ENCODE measurements at places on chromosomes 13 and 19.

DNA sequence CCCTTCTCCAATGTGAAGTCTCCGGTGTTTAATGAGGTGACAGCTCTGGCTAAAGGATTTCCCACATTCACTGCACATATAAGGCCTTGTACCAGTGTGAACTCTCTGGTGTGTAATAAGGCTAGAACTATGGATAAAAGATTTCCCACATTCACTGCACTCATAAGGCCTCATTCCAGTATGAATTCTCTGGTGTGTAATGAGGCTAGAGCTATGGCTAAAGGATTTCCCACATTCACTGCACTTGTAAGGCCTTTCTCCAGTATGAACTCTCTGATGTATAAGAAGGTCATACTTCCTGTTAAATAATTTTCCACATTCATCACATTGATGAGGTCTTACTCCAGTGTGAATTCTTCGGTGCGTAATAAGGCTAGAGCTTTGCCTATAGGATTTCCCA lies 5.9 kb downstream of the ZNF256 start:
- no peak for DNase-seq

- no peak for DNase-seq
Measured at GRCh38 chr19:13282486-13283065, 132.4 kb downstream of the IER2 start.

GRCh38 chr19:29263305-29264135 lies 50.6 kb upstream of the UQCRFS1 start:
- DNase-seq, result peak; percentile 12

GRCh38 chr13:48370815-48371214 lies 42.1 kb downstream of the LPAR6 start:
- no peak for DNase-seq

GRCh38 chr13:22041741-22042140 lies 370.9 kb downstream of the FGF9 start:
- DNase-seq, result no peak

DNA sequence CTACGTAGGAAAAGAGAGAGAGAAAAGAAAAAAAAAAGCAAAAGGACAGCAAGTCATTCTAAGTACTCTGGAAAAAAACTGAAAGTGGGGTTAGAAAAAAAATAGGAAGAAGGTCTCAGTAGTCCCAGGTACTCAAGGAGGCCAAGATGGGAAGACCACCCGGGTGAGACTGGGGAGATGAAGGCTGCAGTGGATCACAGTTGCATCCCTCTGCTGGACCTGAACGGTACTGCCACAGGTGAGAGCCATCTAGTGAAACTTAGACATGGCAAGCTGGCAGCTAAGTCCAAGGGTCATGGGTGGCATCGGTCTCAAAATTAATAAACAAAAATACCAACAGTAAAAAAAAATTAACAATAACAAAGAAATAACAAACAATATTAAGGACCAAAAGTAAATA lies 41.0 kb upstream of the ZNF91 start:
- no peak for DNase-seq

DNA sequence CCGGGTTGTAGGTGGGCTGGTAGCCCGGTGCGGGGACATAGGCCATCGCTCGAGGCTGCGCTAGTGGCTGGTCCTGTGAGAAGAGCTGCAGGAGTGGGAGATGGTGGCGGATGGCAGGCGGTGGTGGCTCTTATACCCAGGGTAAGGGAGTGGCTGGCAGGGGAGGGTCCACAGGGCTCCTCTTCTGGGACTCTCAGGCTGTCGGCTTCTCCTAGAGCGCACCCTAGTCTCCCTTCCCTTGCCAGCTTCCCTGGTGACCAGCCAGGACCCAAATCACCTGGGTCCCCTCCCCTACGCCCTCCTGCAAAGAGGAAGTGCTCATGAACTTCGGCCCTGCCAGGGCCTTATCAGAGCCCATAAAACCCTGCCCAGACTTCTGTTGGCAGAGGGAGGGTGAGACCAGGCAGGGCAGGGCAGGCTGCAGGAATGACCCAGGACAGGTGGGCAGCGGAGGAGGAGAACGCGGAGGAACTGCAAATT lies at the start of gene LGALS4:
Gene LGALS4 (minus strand): TSS at position 105 of the 480 bp plus-strand sequence. CDS start 59 bp downstream, at position 46.
- no peak for DNase-seq

DNA sequence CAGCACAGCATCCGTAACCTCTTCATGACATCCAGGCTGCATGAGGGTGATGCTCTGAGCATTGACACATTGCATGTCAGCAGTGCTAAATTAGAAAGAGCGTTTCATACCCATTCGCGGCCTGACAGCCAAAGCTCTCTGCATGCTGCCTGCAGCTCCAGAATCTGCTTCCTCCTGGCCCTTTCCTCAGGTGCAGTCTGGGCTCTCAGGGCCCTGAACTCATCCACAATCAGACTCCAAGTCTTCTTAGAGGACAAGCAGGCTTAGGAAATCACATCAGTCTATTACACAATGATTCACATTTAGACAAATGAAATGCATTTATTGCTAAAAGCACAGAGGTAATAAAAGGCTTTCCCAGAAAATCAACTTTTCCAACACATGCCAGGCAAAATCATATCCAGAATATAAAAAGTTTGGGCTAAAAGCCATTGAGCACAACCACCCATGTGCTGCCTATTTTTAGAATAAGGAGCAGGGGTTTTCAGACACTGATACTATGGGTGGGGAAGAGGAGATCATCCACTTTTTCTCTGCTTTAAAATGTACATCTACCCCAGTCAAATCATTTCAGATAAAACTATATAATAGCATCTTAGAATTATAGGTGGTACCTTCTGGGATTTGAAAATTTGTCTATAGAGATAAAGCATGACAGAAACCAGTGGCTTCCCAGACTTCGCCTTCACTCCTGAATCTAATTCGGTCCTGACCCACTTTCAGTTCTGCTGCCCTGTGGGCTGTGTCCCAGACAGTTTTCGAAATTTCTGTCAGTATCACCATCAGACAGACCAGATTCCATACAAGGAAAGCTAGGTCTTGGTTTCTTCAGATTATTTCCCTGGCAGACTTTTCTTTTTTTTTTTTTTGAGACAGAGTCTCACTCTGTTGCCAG lies 109.3 kb downstream of the COL4A2 start:
- DNase-seq, result no peak

- peak; percentile 62 for DNase-seq
Measured at GRCh38 chr19:41795031-41795461, 1.3 kb upstream of the CEACAM3 start.

DNA sequence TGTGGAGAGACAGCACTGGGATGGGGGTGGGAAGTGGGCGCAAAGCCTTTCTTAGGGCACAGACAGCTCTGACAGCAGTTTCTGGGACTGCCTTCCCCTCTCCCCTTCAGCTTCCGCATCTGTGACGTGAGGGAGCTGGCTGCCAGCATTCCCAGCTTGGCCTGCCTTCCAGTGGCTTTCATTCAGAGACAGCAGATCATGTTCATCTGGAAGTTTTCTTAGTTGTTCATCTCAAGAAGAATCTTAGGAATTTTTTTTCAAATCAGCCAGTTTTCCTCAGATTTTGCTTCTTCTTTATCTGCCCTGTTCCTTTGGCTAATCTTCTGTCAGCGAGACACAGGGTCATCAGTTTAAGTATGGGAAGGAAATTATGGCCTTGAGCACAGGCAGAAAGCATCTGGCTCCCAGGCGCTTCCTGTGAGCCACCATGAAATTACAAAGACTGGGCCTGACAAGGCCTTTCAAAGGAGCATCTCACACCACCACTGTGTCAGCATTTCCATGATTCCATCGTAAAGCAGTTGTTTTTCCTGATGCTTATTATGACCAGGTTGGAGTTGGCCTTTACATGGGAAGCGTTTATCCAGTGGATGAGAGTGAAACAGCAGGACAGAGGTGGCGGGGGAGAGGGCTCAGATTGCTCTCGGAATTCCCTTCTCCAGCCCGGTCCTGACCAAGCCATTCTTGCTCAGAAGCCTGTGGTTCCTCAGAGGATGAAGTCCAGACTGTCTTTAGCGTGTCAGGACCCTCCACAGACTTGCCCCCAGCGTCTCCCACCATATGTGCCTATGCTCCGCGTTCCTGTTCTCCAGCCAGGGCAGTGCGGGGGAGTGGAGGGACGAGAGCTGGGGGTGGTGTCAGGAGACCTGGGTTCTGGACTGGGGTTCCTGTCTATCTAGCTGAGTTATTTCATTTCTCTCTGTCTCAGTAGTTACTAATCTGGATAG lies 43.6 kb downstream of the ARHGAP35 start:
- no peak for DNase-seq

DNA sequence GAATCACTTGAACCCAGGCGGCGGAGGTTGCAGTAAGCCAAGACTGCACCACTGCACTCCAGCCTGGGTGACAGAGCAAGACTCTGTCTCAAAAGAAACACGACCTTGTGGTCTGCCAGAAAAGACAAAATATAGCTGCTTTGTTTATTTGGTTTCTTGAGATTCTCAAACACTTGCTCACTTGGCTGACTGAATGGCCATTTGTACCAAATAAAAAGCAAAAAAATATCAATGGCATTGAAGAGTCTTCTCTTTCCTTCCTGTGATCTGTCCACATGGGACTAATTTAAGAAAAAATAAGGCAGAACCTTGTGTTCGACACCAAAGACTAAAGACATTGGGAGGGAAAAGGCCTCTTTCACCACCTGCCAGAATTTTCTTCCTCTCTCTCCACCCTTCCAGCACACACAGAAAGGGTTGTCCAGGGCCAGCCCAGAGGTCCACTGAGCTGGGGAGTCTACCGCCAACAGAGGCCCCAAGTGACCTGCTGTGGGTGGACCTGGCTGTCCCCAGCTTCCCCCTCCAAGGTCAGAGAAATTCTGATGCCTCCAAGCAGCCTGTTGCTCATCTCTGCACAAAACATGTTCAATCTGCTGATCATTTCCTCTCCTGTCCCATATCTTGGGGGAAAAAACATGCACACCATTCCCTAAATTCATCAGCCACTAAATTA lies 5.9 kb downstream of the BRME1 start:
- DNase-seq, result no peak

GRCh38 chr19:52214241-52214640 lies 24.4 kb downstream of the PPP2R1A start:
- DNase-seq, result no peak

GRCh38 chr13:109592770-109593169 lies 193.6 kb downstream of the IRS2 start:
- no peak for DNase-seq

DNA sequence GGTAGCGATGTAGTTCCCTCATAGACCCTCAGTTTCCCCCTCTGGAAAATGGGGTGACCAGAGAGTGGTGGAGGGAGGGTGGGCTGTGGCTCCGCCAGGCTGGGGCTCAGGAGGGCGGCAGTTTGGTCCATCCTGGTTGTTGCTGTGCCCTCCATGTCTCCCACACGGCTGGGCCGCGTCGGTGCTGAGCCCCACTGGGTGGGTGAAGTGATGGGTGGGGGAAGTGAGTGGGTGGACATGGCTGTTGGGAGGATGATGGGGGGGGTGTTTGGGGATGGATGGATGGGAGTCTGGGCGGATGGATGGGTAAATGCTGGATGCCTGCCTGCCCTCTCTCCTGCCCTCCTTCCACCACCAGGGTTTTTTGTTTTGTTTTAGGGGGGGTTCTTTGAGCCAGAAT lies 16.6 kb upstream of the EHD2 start:
- DNase-seq, result no peak

DNA sequence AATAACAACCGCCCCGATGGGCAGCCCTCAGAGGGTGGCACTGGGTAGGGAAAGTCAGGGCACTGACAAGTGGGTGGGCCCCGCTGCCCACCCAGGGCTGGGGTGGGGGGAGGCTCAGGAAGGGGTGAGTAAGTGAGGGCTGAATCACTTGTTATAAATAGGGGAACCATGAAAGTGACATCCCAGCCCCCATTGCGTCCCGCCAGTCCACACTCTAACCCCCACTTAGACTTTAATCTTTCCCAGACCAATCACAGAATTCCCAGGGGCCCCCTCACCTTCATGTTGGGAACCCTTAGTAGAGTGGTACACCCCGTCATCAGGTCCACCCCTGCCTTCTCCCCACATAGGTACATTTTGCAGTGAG lies 37.0 kb upstream of the NANOS3 start:
- DNase-seq, result no peak

DNA sequence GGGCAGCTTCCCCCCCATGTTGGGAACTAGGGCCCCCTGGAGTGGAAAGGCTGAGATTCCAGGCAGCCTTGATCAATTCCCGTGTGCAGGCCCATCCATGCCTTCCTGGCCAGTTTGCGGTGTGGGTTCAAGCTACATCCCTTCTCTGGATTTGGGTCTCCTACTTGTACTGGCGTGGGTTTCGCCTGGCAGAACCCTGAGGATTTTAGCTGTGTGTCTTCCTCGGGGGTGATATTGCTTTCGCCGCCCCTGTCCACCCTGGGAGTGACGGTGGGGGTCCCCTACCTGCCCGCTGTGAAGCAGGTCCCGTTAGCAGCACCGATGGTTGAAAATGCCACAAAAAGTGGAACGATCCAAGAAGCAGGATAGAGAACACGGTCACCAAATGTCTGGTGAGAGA lies 11.4 kb downstream of the SLC7A9 start:
- DNase-seq, result no peak

- DNase-seq, result no peak
Measured at GRCh38 chr13:36920616-36921185, 663 bp upstream of the SMAD9 start.

- DNase-seq, result no peak
Measured at GRCh38 chr13:112133499-112134390, 66.8 kb downstream of the SOX1 start.

- no peak for DNase-seq
Measured at GRCh38 chr13:36192166-36192565, 22.2 kb downstream of the SOHLH2 start.

- DNase-seq, result no peak
Measured at GRCh38 chr13:43357564-43357963, 334.2 kb downstream of the DNAJC15 start.

GRCh38 chr19:35732540-35733179 lies 9.6 kb downstream of the IGFLR1 start:
- DNase-seq, result no peak

DNA sequence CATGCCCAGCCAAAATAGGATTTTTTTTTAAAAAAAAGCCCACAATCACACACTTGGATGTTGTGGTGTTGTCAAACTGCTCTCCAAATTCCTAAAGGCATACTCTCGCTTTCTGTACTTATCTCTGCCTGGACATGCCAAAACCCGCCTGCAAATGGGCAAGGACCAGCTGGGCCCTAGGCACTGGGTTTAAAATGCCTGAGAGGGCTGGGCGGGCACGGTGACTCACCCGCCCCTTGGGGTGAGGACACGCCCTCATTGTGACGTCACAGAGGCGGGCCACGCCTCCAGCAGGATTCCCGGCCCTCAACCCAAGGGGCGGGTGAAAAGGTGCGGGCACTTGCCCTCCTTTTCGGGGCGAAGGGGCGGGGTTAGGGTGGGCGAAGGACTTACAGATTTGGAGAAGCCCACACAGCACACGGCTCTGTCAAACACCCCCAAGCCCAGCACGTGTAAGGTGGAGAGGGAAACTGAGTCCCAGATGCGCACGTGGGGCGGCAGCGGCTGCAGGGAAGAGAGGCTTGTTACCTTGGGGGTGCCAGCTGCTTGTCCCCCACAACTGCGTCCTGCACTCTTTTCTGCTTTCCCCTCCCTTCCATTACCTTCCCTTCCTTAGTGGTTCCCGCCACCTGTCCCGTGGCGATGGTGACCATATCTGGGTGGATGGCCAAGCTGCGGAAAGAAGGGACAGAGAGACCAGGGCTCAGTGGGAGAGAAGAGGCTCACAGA lies 6.6 kb downstream of the EML2 start:
- no peak for DNase-seq

- no peak for DNase-seq
Measured at GRCh38 chr19:47344425-47344824, 4.7 kb upstream of the DHX34 start.

- DNase-seq, result no peak
Measured at GRCh38 chr19:54203151-54203611, 2.5 kb downstream of the RPS9 start.

Measured in HL-60 (cell line).